Jurkat, Clone E6-1 (cell line): ENCODE measurements at places on chromosomes 13 and 19.

DNA sequence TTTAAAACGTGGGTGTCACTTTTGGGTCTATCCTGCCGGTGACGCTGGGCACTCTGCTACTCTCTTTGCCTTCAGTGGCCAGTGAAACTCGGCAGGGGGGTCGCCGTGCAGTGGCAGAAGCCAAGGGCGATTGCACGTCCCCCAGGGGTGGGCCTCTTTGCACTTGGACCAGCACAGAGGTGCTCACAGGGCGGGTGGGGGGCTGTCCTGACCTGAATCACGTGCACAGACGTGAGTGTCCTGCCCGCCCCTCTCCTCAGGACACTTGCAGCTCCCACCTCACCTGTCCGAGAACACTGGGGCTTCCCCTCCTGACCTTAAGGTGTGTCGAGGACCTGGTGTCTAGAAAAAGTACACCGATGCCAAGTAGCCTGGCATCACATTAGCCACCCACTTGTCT, 16.1 kb downstream of the COL4A1 start:
- no peak for DNase-seq

DNA sequence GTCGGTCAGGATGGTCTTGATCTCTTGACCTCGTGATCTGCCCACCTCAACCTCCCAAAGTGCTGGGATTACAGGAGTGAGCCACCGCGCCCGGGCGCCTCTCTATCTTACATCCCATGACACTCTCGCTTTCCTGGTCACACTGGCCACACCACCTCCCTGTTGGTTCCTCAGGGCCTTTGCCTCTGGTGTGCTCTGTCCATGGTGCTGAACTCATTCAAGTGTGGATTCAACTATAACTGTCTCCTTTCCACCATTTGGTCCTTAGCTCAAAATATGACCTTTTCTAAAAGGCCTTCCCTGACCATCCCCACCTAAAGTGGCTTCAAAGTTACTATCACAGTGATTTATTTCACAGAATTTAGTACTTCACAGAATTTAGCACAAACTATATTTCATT, 3.7 kb upstream of the SMIM17 start:
- peak; percentile 9 for DNase-seq

DNA sequence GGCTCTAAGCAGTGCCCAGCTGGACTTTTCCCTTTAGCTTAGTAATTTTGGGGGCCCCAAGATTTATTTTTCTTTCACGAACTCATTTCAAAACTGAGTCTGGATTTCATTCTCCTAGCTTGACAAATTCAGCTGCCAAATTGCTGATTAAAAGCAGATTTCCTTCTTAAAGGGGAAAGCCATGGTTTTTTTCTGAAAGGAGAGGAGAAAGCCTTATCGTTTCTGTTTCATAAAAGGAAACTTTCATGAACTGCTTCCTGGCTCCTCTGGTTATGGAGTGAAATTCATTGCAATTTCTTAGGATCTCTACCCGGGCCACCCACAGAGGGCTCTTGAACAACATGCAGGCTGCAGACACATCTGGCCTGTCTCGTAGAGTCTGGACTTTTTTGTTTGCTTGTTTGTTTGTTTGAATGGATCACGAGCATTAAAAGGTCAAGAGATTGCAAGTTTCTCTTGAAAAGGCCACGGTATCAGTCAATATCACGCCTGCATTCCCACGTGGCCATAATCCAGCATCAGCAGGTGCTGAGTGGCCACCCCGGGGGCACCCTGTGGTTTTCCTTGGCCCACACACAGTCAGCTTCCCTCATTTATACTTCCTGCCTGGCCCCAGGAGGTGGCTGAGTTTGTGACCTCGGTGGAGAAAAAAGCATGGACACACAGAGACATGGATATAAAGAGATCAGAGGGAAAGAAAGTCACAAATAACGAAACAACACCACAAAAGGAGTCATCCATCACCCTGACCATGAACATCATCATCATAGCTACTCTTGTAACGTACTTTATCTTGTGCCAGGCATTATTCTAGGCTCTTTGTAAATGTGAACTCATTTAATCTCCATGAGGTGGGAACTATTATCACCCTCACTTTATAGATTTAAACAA, 10.5 kb upstream of the KLK4 start:
- DNase-seq = no peak

DNA sequence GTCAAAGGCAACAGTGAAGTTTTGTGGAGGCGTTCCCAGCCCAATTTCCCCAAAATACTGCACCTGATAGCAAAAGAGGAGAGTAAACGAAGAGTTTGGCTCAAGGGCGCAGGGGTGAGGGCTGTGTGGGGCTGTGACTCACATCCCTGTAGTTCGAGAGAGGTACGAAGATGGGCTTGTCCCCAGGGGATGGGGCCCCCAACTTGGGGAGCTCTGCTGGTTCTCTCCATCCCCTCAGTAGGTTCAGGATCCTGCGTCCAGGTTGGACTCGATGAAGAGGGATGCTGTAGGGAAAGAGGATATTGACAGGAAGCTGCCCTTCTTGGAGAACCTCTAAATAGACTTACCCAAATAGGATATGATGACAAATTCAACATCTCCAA, 3.4 kb downstream of the NAPSA start:
- DNase-seq = no peak

DNA sequence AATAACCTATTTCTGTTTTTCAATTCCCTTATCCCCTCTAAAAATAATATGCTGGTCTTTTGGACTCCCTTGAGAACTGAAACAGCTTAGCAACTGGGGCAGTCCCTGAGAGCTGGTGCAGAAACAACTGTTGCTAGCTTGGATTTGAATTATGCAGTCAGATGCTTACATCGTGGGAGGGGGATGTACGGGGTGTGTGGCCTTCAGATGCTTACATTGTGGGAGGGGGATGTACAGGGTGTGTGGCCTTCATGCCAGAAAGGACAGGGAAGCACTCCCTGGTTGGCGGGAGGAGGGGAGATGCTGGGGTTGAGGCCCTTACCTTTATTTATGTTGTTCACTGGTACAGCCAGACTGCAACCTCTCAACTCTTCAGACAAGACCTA, 25.6 kb downstream of the LRCH1 start:
- DNase-seq = no peak

- no peak for DNase-seq
Measured at GRCh38 chr13:90950160-90950559, 397.3 kb upstream of the MIR17HG start.

- DNase-seq = no peak
Measured at GRCh38 chr13:113112893-113113845, 7.6 kb downstream of the F7 start.

DNA sequence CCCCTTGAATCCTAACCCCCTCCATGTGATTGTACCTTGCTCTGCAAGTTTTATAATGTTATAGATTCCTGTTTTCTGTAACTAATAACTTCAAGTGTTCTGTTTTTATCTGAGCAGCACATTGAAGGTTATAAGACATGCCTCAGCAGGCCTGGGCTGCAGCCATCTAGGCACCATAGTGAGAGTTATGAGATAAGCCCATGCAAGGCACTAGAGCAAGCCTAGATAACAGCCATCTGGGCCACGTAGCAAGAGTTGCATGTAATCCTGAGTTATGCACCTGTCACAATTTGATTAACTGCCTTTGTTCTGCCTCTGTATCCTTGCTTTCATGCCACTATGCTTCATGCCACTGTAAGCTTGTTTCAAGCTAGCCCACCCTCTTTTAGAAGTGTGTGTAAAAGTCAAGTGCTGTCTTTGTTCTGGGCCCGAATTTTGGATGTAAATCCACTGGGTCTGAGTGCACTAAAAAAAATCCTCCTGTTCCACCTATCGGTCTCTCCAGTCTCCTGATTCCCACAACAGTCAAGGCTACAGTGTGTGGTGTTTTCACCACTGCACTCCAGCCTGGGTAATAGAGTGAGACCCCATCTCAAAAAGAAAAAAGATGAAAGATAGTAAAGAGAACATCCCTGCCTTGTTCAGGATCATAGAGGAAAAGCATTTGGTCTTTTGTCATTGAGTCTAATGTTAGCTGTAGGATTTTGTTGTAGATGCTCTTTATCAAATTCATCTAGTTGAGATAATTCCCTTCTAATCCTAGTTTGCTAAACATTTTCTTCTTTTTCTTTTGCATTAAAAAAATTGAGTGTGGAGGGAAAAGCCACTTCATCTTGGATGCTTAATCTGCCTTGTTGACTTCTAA, 16.0 kb upstream of the KBTBD6 start:
- DNase-seq = no peak

- DNase-seq = peak; percentile 9
Measured at GRCh38 chr13:110993788-110994187, 78.9 kb upstream of the ANKRD10 start.

DNA sequence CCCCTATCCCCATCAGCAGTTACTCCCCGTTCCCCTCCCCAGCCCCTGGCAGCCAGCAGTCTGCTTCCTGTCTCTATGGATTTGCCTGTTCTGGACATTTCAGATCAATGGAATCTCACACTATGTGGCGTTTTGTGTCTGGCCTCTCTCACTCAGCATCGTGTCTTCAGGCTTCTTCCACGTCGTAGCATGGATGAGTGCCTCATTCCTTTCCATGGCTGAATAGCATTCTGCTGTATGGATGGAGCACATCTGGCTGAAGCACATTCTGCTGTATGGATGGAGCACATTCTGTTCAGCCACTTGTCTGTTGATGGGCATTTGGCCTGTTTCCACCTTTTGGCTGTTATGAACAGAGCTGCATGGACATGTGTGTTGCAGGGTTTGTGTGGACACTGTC, 29.5 kb downstream of the CRTC1 start:
- DNase-seq = no peak

DNA sequence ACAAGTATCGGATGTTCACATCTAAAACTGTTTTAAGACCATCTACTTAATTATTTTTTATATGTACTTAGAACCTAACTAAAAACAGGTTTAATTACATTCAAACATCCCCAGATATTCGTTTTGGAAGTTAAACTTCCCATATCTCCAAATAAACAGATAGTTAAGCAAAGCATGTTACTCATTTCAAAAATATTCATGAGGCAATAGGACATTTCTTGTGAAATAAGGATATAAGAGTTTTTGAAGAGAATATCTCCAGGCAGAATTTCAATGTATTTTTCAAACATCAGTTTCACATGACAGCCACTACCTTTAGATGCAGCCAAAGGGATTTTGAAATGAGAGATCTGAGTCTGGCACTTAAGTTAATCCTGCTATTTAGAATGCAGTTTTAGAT, 697.5 kb downstream of the SLITRK1 start:
- DNase-seq = no peak

DNA sequence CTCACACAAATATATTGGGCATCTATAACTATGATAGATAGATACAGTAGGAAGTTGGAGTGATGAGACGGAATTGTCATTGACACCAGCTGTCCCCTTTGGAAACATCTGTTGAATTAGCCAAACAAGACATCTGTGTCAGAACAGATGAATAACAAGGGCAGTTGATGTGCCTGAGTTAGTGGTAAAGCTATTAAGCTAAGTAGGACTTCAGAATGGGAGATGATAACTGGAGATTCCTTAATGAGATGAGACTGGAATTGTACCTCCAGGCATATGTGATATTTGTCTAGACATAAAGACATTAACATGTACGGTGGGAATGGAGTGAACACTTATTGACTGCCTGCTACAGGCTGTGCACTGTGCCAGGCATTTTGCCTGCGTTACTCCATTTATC, 78.7 kb downstream of the MBNL2 start:
- DNase-seq = no peak

DNA sequence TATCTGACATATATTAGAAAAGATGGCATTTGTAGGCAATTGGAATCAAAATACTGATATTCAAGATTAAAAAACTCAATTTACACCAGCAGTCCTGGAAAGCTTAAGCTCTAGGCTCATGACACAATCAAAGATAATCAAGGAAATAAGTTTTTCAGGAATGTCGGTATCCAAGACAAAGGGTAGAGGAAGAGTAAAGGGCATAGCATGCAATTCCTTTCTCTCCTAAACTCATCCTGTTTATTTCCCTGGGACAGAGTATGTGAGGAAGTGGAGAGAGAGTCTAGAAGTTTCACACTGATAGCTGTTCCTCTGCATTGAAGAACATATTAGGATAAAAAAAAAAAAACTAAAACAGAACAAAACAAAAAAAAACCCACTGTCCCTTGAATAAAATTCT, 2452.1 kb downstream of the PCDH9 start:
- no peak for DNase-seq

- no peak for DNase-seq
Measured at GRCh38 chr13:75906315-75906714, 270.2 kb downstream of the LMO7 start.

DNA sequence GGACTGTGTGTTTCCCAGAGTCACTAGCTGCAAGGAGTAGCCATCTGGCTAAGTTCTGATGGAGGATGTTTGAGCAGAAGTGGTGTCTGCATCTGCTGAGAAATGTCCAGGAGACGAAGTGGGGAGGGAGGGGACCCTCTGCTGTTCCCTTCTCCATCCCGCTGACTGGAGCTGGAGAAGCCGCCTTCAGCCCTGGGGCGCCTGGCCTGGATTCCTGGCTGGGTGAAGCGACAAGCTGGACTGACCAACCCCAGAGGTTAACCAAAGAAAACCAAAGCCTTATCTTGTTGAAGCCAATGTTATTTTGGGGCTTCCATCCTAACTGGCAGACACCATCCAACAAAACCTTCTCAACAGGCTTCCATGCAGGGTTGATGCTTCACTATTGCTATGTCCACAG, 67.6 kb downstream of the SLC7A1 start:
- DNase-seq = no peak

- no peak for DNase-seq
Measured at GRCh38 chr19:45814851-45815480, at the start of gene RSPH6A. Gene RSPH6A, minus strand, starts transcription at chr19:45815308. Its CDS starts 132 bp downstream, at chr19:45815176.

DNA sequence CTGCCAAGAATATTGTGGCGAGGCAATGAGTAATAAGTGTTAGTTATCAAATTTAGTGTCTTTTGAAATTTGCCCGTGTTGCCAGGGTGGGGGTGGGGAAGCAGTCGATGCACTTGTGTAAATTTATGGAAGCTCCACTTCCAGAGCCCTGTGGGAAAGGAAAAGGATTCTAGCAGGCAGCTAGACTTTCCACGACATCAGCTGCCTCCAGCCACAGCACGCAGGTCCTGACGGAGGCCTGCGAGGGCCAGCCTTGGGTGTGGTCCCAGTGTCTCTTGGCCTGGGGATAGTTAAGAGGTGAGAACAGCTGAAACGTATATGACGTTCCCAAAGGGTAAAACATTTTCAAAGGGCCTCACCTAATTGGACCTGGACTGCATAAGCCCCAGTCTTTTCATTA, 433.0 kb downstream of the TSHZ3 start:
- no peak for DNase-seq
